Aorta (tissue), 5 donors: ENCODE measurements at places on chromosomes 2 and 18.

GRCh38 chr2:172196768-172197431, 94.2 kb upstream of the DLX2 start:
- DNase-seq = peak; percentile 55

DNA sequence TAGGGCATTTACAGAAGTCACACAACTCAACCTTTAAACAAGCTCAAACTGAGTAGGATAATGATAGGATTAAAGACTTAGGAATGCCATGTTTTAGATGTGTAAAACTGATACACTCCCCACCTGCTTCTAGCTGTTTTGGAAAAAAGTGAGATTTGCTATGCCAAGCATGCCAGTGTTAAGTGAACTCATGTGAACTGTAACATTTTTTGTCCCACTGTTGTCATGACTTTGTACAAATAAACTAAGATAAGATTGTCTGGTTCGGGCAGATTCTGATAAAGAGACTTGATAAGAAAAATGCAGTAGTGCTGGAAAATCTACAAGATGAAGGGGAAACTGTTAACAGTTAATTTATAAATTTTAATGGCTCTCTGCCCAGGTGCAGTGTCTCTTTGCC, 66.5 kb downstream of the GLS start:
- no peak for DNase-seq

GRCh38 chr2:157593411-157593810, 35.3 kb downstream of the ACVR1C start:
- DNase-seq = no peak

DNA sequence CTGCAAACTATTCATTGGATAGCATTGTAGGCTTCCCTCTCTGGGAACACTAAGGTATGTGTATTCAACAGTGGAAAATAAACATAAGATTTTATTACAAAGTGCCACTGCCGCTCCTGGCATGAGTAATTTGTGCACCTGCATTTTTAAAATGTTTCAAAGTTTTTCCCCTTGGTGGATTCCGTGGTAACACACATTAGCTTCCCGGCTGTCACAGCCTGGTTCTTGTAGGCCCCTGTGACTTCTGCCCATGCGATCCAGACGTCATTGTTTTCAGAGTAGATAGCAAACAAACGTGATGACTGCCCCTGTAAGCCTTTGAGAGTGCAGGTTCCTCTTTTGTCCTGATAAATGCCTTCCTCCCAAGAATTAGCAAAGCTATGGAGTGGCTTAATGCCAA, 421.0 kb downstream of the ZNF521 start:
- DNase-seq = no peak

GRCh38 chr2:176124947-176125771, 2.6 kb downstream of the HOXD9 start:
- no peak for DNase-seq

DNA sequence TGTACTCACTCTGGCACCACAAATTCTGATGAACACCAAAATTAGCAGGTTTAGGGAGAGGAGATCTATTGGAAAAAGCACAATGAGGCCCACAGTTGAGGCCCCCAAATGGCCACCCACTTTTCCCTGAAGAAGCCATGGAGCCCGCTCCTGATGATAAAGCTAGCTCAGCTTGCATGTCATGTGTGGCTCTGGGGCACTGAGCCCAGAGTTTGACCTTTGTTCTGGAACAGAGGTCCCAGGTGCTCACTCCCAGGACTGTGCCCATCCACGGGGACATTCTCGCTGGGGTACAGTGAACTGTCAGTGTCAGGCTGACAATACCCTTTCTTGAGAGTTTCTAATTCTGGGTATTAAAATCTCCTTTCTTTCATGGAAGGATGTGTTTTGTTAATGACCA, 36.2 kb downstream of the XDH start:
- DNase-seq = no peak
